Mesendoderm (in vitro differentiated cells): ENCODE measurements at places on chromosomes 13 and 19.

GRCh38 chr13:29436291-29436690, 159.2 kb downstream of the SLC7A1 start:
- DNase-seq = no peak

GRCh38 chr13:68551701-68552522, 1321.8 kb upstream of the PCDH9 start:
- no peak for DNase-seq

DNA sequence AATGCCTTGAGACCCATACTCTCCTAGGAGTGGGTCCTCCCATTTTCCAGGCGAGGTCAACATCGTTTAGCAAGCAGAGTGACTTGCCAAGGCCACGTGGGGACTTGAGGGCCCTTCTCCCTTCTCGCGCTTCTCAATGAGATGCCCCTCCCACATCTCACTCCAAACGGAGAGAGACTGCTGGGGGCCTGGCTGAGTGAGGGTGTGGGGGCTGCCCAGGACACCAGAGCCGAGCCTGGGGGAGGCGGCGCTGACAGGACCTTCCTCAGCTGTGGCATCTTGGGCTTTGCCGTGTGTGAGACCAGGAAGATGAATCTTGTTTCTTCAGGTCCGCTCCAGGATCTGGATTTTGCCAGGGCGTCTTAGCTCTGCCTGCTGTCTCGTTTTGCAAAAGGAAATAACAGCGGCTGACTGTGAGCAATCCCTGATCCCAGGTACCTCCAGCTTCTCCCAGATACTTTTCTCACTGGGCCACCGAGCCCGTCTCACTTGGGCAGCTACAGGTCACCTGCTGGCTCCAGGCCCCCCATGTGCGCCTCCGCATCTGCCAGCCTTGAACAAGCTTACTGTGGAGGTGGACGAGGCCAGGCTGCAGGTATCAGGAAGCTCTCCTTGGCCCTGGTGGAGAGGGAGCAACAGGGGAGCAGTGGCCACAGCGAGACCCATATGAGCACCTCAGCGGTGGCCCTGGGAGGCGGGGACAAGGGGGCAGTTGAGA, 6.0 kb downstream of the COX6B2 start:
- DNase-seq = peak; percentile 83

DNA sequence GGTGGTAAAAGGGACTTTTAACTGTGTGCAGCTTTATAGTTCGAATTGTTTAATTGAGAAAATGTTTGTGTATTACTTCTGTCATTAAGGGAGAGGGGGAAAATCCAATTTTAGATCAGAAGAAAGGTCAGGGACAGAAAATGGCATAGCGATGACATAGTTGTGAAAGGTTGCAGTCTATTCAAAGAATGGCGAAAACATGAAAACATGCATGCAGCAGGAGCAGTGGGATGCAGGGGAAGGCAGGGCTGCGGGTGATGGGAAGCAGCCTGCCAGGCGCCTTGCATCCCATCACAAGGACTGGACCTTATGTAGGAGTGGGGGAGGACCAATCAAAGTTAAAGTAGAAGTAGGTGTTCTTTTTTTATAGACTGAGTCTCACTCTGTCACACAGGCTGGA, 125.9 kb downstream of the CDK8 start:
- DNase-seq = peak; percentile 65

DNA sequence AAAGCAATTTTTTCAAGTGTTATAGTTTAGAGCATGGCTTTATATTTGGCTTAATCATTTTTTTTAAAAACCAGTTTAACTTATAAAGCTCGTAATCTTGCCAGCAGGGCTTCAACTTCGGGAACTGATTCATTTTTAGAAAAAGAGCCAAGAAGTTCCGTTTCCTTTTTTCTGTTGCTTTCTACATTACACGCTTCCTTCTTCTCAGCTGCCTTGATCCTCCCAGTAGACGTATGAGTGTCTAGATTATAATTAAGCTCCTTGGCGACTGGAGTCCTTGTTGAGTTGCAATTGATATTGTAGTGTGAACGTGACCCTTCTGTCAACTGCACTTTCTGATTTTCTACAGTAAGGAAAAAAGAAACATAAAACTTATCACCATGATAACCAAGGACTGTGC, 497.2 kb downstream of the DIAPH3 start:
- DNase-seq = no peak

DNA sequence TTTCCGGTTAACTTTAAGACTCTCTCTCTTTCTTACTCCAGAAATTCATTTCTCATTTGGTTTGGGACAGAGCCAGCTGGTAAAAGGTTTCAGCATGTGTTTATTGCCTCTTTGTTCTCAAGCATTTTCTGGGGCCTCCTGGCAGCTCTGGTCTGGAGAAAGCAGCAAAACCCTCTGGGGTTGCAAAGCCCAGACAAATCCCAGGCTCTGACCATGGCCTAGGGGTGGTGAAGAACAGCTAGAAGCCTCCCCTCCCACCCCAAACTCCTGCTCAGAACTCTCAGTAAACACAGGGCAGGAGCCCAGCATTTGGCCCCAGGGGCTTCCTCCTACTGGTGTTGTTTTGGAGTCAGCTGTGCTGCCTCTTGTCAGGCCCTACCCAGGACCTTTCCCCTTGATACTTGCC, 124.2 kb upstream of the SERP2 start:
- DNase-seq = peak; percentile 65

DNA sequence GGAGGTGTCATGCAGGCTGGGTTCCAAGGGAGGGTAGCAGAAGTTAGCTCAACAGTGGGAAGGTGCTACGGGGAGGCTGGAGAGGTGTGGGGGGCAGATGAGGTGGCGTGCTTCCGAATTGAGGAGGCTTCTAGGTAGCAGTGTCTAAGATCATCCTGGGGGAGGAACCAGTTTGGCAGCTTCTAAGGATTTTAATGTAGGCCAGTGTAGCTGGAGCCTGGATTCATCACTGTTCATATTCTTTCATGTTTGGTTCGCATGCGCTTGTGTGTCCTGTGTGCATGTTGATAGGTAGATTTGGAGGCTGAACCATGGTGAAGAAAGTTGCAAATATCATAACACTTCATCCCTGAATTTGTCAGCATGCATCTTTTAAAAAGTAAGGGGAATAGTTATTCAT, 86.7 kb downstream of the GPR12 start:
- no peak for DNase-seq

GRCh38 chr13:20475927-20476691, 49.5 kb downstream of the CRYL1 start:
- DNase-seq = peak; percentile 21

DNA sequence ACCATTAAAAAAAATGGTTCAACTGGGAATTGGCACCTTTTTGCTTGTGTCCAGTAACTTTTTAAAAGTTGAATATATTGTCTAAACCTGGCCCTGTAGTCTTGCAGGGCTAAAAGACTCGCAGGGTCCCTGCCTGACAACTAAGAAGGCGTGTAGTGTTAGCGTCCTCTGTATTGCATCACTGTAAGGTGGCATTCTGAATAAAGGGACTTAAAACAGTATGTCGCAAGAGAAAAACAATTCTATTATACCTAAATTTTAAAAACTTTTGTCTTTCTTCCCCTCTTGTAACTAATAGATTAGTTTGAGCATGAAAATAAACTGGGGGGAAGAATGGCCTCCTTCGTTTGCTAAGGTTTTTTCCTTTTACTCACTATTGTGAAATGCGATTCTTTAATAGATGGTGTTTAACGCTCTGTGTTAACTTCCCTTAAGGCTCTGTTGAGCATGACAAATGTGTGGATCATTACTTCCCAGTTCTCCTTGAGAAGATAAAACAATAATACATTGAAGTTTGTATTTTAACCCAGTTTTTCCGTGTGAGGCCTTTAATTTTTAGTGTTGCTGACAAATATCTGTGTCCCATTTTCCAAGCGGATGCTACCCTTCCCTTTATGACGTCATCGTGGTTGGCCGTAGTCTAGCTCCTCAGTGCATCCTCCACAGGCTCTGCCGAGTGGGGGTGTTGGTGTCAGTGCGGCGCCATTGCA, 134.6 kb downstream of the KATNAL1 start:
- no peak for DNase-seq

- DNase-seq = peak; percentile 57
These were observed 37.7 kb downstream of the GSX1 start for GRCh38 chr13:27830010-27830409.

GRCh38 chr13:46773541-46773940, 23.4 kb downstream of the ESD start:
- peak; percentile 58 for DNase-seq

DNA sequence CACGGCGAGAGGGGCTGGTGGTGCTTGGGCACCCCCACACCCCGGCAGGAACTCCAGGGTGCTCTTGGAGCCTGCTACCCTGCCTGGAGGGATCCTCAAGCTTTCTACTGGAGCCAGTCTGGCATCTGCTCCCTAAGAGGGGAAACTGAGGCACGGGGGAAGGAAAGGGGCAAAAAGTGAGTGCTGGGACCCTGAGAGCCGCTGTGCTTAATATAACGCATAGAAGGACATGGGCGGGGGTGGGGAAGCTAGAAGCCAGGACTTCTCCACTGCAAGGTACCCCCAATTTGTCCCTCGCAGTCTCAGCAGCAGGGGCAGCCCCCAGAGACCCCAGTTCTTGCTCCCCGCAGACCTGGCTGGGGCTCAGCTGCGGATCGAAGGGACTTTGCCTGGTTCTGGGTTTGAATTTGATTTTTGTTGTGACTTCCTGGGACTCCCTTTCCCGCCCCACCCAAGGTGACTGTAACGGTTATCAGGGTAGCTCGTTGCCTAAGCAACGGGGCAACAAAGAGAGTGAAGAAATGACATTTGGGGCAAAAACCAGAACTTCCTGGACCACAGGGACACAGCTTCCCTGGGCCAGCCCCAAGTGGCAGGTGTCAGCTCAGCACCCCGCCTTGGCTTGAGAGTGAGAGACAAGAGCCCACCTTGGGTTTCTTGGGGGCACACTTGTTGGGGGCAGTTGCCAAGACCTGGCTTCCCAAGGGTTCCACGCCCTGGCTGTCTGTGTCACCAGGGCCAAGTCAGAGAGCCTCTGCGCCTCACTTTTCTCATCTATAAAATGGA, 638 bp downstream of the ADGRE5 start:
- peak; percentile 74 for DNase-seq

- no peak for DNase-seq
These were observed 50.3 kb downstream of the UQCRFS1 start for GRCh38 chr19:29162694-29163093.

- no peak for DNase-seq
These were observed 413.7 kb downstream of the DCT start for GRCh38 chr13:94065741-94066140.

DNA sequence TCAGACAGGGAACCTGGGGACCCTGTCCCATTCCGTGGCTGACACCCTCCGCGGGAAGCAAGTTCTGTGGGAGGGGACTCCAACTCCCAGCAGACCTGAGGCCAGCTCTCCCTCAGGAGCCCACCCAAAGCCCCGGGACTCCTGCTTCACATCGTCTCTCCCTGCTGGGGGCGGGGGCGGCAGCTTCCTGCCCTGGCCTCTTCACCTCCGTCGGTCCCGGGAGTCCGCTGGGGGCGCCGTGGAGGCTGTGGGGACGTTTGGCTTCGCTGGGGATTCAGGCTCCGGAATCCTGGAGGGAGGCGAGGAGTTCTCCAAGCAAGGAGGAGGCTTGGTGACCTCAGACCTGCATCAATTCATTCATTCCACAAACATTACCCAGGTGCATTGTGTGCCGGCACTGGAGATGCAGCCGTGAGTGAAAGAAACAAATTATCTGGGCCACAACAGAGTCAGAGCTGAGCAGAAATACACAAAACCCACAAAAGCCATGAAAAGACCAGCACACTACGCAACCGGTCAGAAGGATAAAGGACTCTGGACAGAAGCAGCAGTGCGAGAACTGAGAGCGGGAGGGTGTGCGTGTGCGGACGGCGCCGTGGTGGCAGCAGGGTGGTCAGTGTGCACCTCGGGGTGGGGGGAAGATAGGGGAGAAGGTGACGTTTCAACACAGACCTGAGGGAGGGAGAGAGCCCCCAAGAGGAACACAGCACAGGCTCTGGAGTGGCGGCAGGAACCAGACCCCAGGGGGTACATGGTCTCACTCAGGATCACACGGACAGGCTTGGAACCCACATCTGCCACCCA, 19.0 kb downstream of the EPS8L1 start:
- DNase-seq = peak; percentile 87

GRCh38 chr19:7655581-7655980, 13.3 kb upstream of the RETN start:
- DNase-seq = no peak

GRCh38 chr13:74707291-74707690, 573.1 kb upstream of the KLF12 start:
- no peak for DNase-seq

DNA sequence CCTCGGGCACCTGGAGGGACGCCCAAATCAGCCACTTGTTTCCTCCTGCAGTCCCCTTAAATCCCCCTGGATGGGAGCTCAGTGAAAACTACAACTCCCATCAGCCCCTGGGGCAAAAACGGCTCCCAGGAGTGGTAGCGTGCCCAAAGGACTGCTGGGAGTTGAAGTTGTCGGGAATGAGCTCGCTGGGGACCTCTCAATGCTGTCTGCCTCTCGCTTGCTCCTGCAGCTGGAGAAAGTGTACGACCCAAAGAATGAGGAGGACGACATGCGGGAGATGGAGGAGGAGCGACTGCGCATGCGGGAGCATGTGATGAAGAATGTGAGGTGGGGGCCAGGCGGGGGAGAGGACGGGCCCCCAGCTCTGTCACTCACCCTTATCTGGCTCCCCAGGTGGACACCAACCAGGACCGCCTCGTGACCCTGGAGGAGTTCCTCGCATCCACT, 14.7 kb upstream of the DHDH start:
- peak; percentile 82 for DNase-seq

DNA sequence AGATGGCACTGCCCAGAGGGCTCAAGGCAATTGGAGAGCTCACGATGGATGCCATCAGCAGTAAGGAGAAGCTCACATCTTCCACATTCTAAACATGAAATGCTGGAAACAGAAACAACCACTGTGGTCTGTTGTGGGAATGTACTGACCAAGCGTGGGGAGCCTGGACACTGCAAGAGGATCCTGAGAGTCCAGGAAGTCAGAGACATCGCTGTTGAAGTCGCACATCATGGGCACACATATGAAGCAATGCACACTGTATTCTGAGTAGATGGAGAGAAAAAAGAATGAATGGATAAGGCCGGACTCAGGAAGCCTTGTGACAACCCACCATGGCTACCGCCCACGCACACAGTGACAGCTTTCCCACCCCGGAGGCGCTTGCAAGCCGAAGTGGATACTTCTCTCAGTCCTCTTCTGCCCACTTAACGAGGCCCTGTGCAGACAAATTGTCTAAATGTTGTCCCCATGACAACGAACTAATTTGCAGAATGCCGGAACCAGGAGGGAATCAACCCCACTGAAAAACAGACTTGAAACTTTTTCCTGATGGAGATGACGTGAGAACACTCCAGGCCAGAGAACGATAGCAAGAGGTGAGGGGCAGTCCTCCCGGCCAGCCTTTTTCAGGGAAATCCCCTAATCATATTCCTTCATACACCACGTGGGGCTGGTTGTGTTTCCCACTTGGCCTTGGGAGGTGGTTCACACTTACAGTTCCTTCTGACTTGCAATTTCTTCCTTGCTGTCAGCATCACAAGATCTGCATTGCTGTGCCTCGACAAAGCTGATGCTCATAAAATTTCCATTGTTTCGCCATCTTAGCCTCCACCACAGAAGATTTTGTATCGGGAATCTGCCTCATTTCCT, 109.6 kb upstream of the SERP2 start:
- no peak for DNase-seq

- DNase-seq = peak; percentile 46
These were observed 957 bp downstream of the NUMBL start for GRCh38 chr19:40689339-40690049.

GRCh38 chr13:33756929-33757328, 61.0 kb upstream of the RFC3 start:
- DNase-seq = no peak

GRCh38 chr13:27635266-27635665, 13.6 kb downstream of the POLR1D start:
- no peak for DNase-seq

- DNase-seq = no peak
These were observed 2.0 kb upstream of the SYCE2 start for GRCh38 chr19:12921047-12921446.

GRCh38 chr19:1956868-1957492, 16.0 kb downstream of the CSNK1G2 start:
- peak; percentile 37 for DNase-seq
